Activated CD8-positive, alpha-beta memory T cell treated with anti-CD3 and anti-CD28 coated beads, Interleukin-2, amount 50 U/mL, for 4 hours (primary cell): ENCODE measurements at places on chromosomes 4 and X.
A peak's percentile ranks its signal among the peaks of the same experiment; 100 is the strongest.

DNA sequence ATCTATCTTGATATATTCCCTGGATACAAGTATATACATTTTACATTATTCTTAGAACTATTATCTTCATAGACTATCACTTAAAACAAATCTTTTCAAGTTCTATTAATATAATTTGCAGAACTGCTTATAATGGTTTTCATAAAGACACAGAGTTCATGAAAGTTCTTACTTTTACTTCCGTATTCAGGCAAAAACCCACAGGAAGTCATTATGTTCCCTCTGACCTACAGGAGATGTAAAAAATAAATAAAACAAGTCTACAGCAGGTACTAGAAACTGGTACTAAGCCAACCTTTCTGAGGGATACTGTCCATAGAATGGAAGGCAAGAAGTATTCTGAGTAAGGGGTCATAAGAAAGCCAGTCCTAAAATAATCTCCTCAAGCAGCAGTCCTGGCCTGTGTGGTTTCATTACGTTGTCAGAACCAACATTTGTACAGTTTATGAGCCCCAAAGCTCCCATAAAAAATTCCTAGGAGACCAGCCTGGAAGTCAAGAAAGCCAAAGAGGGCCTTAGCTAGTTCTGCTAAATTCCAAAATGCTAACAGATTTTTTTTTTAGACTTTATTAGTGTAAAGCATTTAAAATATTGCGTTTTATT is 68.6 kb downstream of the CAMK2D start:
- no peak for DNase-seq

GRCh38 chrX:26470941-26471340 is 255.0 kb downstream of the MAGEB5 start:
- DNase-seq: no peak

DNA sequence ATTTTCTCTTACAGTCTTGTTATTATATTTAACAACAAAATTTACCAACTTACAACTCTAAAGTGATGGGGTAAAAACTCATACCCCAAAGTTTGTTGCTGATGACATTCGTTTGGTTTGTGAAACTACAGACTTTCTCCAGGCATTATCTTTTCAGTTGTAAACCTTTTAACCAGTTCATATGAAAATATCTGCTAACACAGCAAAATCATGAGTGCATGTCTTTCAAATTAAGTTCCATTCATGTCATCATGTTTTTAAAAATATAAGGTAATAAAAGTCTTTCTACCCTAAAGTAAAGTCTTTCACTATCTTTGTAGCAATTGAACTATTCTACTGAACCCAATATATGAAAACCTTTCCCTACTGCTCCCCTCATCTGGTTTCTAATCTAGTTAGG is 3.4 kb upstream of the GALNTL6 start:
- no peak for DNase-seq

DNA sequence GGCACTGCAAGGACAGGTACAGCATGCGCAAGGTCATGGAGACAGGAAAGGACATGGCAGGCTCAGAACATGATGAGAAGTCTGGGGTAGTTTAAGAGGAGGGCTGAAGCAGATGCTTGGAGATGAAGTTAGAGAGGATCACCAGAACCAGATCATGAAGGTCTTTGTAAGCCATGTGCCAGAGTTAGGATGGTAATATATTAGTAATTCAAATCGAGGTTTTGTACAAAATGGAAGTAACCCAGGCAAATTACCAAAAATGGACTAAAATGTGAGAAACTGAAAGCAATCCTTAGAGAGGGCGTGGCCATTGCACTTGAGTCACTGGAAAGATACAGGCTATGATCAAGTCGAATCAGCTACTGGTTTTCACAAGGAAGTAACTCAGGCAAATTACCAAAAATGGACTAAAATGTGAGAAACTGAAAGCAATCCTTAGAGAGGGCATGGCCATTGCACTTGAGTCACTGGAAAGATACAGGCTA is 13.5 kb downstream of the RXFP1 start:
- DNase-seq: no peak

GRCh38 chr4:47858006-47858405 is 20.1 kb upstream of the CORIN start:
- DNase-seq: no peak

- DNase-seq: no peak
These were observed 2.1 kb downstream of the OGT start for GRCh38 chrX:71534773-71535544.

DNA sequence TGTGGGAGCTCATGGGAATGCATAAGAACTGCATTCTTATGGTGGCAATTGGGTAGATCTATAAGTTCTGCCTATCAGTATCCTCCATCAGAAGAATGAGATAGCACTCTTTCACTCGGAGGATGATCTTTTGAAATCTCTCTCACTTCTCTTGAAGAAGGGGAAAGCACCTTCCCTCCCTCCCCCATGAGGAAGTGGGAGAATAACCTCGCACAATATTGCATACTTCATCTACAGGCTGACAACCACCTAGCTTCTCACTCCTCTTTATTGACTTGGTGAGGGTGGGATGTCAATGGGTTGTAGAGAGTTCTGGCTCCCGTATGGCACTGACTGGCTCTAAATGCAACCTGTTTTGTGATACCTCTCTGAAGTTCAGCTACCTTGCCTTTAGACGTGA is 146.7 kb upstream of the SPOCK3 start:
- no peak for DNase-seq

- DNase-seq: no peak
These were observed 623.5 kb upstream of the GNPDA2 start for GRCh38 chr4:45349859-45350258.

DNA sequence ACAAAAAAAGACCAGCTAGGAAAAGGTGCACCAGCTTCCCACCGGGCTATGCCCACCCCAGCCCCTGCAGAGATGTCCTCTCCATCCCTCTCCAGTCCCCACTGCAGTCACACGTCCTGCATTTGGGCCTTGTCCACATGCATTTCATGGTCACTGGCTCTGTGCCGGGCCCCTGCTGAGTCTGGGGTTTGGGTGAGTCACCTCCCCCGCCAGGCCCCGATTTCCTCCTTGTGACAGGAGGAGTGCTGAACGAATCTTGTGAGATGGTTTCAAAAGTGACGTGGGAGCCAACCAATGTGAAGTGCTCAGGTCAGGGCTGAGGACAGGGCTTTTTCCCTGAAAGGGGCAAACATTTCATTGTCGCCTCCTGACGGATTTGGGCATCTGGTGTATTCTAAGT is 7.1 kb downstream of the CPZ start:
- no peak for DNase-seq

DNA sequence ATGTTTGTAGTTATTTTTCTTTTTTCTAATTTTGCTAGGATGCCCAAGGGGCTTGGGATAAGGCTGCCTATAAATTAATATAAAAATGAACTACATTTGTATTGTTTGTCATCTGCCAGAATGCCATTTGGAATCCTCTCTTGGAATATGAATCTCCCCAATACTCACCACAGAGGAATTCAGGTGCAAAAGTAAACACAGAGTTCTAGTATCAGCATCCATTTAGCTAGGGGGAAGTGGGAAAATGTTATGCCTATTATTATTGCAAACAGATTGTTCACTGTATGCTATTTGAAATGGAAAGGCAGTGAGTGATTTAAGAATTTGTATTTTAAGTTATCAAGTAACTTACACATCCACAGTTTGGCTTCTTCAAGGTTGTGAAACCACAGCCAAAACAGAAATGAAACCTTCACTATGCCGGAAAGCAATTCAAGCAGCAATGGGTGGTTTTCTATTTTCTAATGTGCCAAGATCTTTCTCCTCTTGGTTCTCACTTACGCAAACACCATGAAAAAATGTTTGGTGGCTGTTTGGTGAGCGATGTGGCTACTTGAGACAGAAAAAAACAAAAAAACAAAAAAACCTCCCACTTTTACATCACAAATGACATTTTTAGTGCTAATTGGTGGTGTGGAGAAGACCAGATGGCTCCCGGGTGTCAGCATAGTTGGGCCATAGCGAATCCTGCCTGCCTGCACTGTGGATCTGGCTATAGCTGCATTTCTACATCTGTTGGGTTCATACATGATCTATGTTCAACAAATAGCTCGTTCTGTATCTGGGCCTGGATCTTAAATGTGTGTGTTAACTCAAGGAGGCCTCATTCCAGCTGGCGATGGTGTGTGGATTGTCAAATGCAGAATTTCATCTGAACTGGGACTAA is 200.8 kb upstream of the GIMD1 start:
- DNase-seq: no peak

- DNase-seq: no peak
These were observed 33.5 kb downstream of the PWWP3B start for GRCh38 chrX:106201502-106202178.

DNA sequence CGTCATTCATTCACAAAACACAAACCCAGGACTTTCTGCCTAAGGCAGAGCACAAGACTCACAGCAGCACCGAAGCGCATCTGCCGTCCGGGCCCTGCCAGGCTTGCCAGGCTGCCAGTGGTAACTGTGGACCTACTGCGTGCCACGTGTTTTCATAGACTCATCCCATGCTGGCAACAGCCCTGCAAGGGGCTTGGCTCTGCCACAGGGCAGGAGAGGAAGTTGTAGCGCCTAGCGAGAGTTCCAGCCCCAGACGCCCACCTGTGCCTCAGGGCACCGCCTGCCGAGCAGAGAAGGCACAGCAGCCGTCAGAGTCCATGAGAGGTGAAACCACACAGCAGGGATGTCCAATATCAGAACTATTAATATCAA is 18.9 kb upstream of the MRFAP1 start:
- no peak for DNase-seq

DNA sequence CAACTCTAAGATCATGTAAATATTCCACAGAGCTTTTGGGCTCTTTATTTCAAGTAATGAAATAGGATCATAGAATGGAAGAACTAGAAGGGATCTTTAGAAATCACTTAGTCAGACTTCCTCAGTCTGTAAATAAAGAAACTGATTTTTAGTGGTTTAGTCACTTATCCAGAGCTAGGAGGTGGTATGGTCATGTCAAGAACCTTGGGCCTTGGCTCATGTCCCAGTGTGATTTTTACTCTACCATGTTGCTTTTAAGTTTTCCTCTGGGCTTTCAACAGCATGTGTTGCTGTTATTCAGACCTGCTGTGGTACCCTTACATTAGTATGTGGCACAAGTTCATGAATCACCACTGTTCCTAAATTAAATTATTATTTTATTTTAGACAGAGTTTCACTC is 184.9 kb downstream of the FRAS1 start:
- no peak for DNase-seq

DNA sequence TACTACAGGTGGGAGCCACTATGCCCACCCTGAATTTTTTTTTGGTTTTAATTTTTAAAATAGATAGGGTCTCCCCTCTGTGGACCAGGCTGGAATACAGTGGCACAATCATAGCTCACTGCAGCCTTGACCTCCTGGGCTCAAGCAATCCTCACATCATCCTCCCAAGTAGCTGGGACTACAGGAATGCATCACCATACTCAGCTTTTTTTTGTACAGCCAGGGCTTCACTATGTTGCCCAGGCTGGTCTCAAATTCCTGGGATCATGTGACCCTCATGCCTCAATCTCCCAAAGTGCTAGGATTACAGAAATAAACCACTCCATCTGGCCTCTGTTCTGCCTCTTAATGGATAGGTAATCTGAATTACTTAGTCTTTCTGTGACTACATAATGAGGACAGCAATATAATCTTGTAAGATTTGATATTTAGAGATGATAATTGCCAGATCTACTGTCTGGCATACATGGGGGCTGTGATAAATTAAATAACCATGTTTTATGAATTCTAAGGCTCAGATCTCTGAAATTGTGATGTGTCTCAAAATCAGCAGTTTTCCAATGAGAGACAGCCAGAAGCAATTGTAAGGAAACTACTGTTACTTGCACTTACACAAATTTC is 26.7 kb downstream of the PDS5A start:
- no peak for DNase-seq

GRCh38 chr4:27084685-27085361 is 224.2 kb downstream of the STIM2 start:
- DNase-seq: peak; percentile 19

DNA sequence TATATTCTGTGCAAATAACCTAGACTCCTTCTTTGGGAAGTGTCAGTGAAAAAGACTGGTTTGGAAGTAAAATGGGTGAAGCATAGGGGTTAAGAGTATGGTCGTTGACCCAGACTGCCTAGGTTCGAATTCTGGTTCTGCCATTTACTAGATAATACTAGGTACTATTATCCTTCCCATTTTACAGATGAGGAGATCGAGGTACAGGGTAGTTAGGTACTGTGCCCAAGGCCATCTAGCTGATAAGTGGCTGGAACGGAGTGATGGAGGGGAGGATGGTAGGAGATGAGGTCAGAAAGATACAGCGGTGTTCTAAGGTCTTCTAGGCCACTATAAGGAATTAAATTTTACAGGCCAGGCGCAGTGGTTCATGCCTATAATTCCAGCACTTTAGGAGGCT is 11.1 kb downstream of the GLOD5 start:
- no peak for DNase-seq

GRCh38 chrX:75748431-75748830 is 36.6 kb downstream of the MAGEE2 start:
- DNase-seq: no peak

GRCh38 chrX:55008571-55009358 is 8.6 kb downstream of the APEX2 start:
- no peak for DNase-seq

GRCh38 chrX:65990702-65991101 is 49.2 kb downstream of the VSIG4 start:
- no peak for DNase-seq

DNA sequence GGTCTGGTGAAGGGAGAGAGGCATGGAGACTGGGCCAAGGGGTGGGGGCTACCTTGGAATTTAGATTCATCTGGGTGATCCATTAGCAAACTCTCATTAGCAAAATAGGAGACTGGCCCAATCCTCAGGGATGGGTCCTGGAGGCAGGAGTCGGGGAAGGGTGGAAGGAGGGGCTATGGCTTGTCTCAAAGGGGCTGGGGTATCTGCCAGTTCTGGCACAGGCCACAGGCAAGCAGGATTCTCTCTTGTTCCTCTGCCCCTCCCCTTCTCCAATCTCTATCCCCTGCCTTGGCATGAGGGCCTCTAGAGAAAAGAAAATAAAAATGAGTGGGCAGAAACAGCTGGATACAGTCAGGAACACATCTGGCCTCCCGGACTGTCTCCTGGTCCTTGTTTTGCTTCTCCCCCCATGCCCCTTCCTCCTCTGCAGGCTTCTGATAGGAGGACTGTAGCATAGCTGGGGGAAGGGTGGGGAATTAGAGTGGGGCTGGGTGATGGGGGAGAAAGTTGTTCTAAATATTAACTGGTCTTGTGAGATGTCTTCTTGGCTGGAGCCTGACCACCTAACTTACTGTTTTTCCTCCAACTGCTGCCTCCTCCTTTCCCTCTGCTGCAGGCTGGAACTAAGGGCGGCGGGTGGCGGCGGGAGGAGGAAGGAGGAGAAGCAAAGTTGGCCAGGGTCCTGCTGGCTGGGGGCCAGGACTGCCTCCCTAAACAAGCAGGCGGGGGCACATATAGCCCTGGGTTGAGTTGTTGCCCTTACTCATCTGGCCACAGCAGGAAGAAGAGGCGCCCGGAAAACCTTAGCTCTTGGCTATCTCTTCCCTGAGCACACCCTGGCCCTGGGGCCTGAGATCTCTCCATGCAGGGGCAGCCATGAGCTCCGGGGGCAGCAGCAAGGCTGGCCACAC is 53.3 kb upstream of the LAS1L start:
- DNase-seq: no peak

GRCh38 chrX:47633689-47634590 is 4.2 kb upstream of the CFP start:
- DNase-seq: no peak

GRCh38 chrX:16476692-16477091 is 173.3 kb upstream of the S100G start:
- DNase-seq: no peak
